Tibial nerve (tissue), 4 donors: ENCODE measurements at places on chromosomes 5 and 9. TPM values are rescaled to one million over a fixed set of nuclear protein-coding genes. Genes with fewer than 3 reads are reported as not detected.

DNA sequence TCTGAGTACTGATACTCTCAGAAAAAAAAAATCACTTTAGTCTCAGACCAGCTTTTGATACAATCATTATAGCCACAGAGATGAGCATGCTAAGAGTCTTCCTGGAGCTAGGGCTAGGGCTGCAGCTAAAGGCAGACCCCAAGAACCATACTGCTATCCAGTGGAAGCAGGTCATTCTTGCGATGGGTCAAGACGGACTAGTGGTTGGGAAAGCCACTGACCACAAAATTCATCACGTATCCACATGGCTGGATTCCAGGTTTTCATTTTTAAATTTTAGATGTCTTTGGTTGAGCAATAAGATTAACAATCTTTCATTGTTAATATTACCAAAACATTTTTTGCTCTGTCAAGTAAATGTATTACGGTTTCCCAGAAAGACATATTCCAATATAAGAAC lies 598.1 kb downstream of the DNAH5 start:
- DNase-seq, result no peak

- DNase-seq, result peak; percentile 67
Measured at GRCh38 chr9:80552931-80553330, 981.2 kb downstream of the TLE4 start.

DNA sequence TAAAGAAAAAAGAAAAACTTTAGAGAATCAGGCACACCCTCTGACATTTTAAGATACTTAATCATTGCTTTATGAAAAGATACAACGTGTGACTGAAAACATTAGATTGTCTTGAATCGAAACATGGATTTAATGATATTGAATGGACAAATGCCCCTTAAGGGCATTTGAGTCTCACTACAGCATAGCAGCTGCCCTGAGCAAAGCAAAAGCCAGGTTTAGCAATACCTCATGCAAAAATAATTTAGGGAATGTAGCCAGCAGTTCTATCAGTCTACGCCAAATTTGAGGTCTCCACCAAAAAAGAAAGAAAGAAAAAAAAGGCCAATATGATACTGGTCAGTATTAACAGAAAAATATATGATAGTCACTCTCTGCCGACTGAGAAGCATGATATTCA lies 56.6 kb upstream of the LMNB1 start:
- DNase-seq, result no peak

- DNase-seq, result no peak
Measured at GRCh38 chr5:4907571-4907970, 232.6 kb upstream of the ADAMTS16 start.

DNA sequence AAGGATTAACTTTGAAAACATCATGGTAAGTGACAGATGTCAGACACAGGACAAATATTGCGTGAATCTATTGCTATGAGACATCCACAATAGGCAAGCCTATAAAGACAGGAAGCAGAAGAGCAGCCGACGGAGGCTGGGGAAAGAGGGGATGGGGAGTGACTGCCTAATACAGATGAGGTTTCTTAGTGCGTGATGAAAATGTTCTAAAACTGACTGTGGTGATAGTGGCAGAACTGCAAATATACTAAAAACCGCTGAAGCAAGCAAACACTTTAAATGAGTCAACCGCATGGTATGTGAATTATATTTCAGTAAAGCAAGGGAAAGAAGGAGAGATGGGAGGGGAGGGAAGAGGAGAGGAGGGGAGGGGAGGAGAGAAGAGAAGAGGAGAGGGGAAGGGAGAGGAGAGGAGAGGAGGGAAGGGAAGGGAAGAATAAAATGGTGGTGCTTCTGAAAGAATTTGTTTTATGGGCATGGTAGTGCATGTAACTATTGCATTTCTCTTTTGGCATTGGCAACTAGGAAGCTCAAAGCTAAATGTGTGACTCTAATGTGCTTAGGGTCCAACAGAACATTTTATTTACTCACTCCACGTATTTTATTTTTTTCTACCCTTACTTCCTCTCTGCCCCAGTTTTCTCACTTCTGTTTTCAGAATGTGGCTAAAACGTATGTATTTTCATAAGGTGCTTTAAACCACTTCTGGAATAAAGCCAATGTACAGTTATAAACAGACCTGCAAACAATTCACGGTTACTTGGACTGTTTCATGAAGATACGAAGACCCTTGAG lies 21.3 kb downstream of the AKNA start:
- no peak for DNase-seq

- no peak for DNase-seq
Measured at GRCh38 chr5:157047898-157048297, 11.0 kb downstream of the HAVCR1 start.

DNA sequence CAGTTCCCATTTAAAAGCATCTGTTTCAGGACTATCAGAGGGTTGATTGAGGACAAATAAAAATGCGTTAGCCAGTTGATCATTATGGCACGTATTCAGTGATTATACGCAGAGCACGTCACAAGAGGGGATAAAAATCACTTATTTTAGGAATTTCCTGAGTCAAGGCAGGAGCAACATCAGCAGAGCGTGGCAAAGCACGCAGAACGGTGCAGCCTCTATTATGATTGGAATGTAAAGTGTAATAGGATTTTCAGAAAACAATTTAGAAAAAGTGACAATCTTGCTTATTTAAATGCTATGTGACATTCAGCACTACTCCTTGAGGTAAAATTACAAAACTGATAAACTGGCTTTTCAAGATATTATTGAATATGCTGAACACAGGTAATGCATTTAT lies 413.6 kb upstream of the DAP start:
- no peak for DNase-seq

- DNase-seq, result no peak
Measured at GRCh38 chr5:109877670-109878045, 187.9 kb downstream of the MAN2A1 start.

DNA sequence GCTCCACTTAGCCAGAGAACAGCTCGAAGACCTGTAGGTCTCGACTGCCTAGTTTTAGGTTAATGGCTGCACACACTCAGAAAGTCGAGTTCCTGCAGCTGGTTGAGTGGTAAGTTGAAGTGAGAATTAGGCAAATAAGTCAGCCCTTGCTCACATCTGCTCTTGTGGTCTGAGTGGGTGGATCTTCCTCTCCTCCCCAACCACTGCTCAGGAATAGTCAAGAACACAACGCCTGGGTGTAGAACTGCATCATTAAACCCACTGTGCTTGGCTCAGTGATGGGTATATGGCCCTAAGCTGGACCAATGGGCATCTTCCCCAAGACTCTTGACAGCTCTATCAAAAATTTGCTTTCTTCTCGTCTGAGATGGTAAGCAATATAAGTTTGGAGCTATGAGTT lies 20.9 kb upstream of the ADAM19 start:
- DNase-seq, result no peak

DNA sequence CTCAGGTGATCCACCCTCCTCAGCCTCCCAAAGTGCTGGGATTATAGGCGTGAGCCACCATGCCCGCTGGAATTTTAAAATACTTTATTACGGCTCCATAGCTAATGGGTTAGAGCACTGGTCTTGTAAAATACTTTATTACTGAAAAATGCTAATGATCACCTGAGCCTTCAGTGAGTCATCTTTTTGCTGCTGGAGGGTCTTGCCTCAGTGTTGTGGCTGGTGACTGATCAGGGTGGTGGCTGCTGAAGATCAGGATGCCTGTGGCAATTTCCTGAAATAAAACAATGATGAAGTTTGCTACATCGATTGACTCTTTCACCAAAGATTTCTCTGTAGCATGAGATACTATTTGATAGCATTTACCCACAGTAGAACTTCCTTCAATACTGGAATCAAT lies 26.0 kb upstream of the GNE start:
- DNase-seq, result no peak

DNA sequence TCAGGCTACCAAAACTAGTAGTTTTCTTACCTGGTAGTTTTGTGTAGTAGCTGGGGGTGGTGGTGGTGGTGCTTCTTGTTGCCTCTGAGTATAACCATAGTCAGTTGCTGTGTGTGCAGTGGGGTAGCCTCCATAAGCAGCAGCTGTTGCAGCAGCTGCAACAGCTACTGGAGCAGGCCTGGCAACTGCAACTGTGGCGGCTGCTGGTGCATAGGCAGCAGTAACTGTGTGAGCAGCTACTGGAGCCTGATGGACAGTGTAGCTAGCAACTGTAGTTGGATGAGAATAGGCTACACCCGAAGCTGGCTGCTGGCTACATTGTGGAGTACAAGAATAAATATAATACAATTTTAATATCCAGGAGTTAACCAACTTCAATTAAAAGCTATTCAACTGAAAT lies 24.7 kb downstream of the ZFR start:
- DNase-seq, result no peak

GRCh38 chr9:89483592-89484474 lies 14.1 kb downstream of the SEMA4D start:
- DNase-seq, result no peak

DNA sequence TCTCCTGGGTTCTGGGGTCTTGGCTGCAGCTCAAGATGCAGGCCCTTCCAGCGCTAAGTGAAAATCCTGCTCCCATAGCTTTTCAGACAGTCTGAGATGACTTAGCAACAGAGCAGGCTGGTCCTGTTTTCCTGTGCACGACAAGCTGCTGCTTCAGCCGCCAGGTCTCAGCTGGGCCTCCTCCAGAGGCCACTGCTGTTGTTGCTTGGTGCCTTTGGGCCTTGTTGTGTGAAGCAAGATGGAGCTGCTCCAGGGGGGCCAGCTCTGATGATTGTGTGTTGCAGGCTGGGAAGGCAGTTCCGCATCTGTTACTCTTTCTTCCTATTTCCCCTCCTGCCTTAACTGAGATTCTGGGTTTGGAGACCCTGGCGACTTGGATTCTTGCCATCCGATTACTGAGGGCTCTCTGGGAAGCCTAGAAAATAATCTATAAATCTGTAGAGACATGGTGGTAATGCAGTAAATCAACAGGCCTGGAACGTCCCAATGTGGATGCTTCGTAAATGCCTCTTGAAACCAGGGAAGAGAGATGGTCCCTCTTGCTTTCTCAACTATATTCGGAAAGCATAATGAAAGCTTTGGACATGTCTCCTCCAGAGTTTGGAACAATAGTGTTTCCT lies 3.2 kb downstream of the MAP1B start:
- no peak for DNase-seq

DNA sequence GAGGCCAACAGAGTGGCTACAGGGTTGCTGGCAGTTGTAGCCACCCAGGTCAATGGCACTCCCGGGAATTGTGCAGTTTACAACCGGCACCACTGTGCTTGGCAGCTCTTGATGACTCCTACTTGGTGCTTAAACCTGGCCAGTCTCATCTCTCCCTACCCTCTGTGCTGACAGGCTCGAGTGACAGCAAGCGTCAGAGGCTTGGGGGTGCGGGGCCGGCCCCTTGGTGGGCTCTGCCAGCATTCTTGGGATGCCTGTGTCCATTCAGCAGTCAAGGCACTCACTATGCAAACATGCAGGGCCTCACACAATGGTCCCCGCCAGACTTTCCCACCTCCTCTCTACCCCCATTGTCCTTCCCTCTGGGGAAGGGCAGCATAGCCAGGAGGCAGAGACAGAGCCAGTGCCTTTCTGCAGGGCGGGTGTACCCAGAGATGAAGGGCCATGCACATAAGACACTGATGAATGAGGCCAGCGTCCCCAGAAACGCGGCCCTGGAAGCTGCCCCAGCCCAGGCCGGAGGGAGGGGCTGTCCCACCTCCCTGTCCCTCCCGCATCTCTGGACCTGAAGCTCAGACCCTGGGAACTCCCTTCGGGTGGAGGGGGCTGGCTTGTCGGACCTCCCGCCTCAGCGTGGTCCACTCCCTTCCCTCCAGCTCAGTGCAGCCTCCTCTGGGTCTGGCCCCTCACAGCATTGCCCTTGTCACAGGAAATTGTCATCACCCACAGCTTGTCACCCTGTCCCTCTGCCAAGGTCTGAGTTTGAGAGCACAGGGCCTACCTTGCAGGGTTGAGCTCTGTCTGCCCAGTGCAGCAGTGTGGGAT lies 26.4 kb upstream of the NOTCH1 start:
- no peak for DNase-seq

DNA sequence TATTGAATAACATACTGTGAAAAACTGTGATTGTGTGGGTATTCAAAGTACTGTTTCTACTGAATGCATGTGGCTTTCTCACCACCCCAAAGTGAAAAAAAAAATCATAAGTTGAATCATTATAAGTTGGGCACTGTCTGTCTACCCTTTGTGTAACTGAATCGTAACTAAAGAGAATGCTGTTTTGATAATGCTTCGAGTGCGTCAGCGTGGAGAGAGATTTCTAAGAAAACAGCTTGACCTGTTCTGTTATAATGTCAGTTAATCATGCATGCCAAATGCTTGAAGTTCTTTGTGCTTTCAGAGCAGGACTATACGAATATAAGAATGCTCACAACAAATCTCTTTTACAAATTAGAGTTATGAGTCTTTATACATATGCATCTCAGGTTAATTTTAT lies 148.8 kb upstream of the SGCD start:
- no peak for DNase-seq

DNA sequence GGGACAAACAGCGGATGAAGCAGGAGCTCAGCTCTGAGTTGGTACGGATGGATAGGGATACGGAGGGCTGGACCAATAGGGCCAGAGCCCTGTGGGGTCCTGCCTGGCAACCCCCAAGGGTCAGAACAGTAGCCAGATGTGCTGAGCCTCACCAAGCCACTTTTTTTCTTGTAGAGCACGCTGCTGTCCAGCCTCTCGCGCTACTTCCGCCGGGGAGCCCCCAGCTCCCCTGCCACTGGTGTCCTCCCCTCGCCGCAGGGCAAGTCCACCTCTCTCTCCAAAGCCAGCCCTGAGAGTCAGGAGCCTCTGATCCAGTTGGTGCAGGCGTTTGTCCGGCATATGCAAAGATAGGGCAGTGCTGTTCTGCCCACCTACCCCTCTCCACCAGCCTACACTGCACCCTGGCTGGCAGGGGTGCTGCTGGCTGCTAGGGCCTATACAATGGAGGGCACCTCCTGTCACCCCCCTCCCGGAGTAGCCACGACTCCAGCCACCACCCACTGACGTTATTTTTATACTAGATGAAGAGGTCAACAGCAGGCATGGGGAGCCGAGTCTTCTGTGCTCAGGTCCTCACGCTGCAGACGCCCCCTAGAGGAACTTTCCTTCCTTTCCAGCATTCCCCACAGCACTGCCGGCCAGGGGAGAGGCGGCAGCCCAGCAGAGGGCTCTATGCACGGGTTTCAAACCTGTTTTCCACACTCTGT lies 21.6 kb downstream of the SH3GLB2 start:
- DNase-seq, result peak; percentile 55

GRCh38 chr9:133770076-133770777 lies 32.1 kb upstream of the SARDH start:
- no peak for DNase-seq

GRCh38 chr5:143484601-143485000 lies 81.1 kb upstream of the NR3C1 start:
- DNase-seq, result no peak

- DNase-seq, result no peak
Measured at GRCh38 chr9:125574126-125574877, 132.7 kb downstream of the MAPKAP1 start.

Gene PRRX2
- total RNA-seq, result 9.6 TPM

Gene SOHLH1
- total RNA-seq, result not detected

Gene PAEP
- total RNA-seq, result not detected

Gene ADAMTS13
- total RNA-seq, result 1.7 TPM

Gene NKD2
- total RNA-seq, result not detected

Gene WNT8A
- not detected for total RNA-seq

Gene AGXT2
- not detected for total RNA-seq

Gene SHROOM1
- total RNA-seq, result 29.1 TPM

Gene CAMK4
- total RNA-seq, result 5.5 TPM

Gene AK1
- total RNA-seq, result 30.1 TPM

Gene BNC2
- 88.4 TPM for total RNA-seq

Gene PHF24
- total RNA-seq, result 0.60 TPM

Gene TTF1
- total RNA-seq, result 13.6 TPM

Gene FNBP1
- 77.0 TPM for total RNA-seq

Gene LCN12
- total RNA-seq, result 2.4 TPM

Gene GRM6
- not detected for total RNA-seq
